ENCODE measurements at places on chromosomes 3 and 15. TPM values are rescaled to one million over a fixed set of nuclear protein-coding genes. Genes with fewer than 3 reads are reported as not detected.

DNA sequence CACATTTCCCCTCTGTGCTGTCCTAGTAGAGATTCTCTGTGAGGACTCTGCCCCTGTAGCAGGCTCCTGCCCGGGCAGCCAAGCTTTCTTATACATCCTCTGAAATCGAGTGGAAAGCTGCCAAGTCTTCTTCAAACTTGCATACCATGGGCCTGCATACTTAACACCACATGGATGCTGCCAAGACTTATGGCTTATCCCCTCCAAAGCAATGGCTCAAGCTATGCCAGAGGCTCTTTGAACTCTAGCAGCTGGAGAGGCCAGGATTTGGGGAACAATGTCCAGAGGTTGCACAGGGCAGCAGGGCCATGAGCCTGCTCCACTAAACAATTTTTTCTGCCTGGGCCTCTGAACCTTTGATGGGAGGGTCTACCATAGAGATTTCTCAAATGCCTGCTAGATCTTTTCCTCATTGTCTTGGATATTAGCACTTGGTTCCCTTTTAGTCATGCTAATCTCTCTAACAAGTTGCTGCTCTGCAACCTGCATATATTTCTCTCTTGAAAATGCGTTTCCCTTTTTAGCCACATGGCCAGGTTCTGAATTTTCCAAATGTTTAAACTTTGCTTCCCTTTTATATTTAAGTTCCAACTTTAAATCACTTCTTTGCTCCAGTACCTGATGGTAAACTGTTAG is 6.1 kb upstream of the PLSCR4 start:
- DNase-seq: no peak
- peaks cover 8% of the 10 kb centered on the region for H3K27me3 ChIP-seq
- H3K36me3 ChIP-seq: no peaks in the 10 kb centered on the region
- H3K27ac ChIP-seq: no peak overlapping the region
- no peak overlapping the region for H3K4me3 ChIP-seq

DNA sequence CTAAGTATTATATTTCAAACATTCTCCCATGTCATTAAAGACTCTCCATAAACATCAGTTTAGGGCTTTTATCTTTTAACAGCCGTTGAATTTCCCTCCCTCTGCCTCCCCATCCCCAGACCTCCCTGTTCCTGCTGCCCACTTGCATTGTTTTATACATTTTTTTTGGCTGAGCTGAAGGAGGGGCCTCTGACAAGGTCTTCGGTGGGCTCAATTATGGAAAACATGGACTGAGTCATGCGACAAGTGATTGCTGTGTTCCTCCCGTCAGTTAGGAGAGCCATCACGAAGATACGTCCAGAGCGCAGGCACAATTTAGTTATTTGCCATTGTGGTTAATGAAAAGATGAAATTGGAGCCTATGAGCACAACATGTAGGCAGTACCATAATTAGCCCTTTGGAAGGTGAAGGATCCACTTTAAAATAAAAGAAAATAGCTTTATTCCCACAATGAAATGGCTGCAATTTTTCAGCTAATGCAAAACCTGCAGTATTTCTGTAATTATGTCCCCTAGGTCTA is 12.0 kb upstream of the NMNAT3 start:
- H3K27me3 ChIP-seq: no peaks in the 10 kb centered on the region
- H3K4me3 ChIP-seq: no peak overlapping the region
- H3K27ac ChIP-seq: no peak overlapping the region
- H3K4me1 ChIP-seq: no peaks in the 10 kb centered on the region

- no peak for DNase-seq
- H3K4me1 ChIP-seq: no peaks in the 10 kb centered on the region
- no peaks in the 10 kb centered on the region for H3K27me3 ChIP-seq
- no peak overlapping the region for H3K27ac ChIP-seq
- H3K4me3 ChIP-seq: no peak overlapping the region
- H3K36me3 ChIP-seq: no peaks in the 10 kb centered on the region
Observed at GRCh38 chr15:100718075-100718980, 115.9 kb downstream of the ASB7 start.

GRCh38 chr15:87981969-87982368 is 274.6 kb downstream of the NTRK3 start:
- H3K36me3 ChIP-seq: no peaks in the 10 kb centered on the region
- no peaks in the 10 kb centered on the region for H3K27me3 ChIP-seq
- no peak for DNase-seq

GRCh38 chr3:65039754-65040210 is 352.0 kb upstream of the ADAMTS9 start:
- no peaks in the 10 kb centered on the region for H3K27me3 ChIP-seq
- H3K4me1 ChIP-seq: no peaks in the 10 kb centered on the region

OCA2 gene
- total RNA-seq: not detected
